ENCODE measurements at places on chromosomes 2 and 18.

GRCh38 chr2:159684796-159685195 is 27.5 kb upstream of the MARCHF7 start:
- no peak for DNase-seq

DNA sequence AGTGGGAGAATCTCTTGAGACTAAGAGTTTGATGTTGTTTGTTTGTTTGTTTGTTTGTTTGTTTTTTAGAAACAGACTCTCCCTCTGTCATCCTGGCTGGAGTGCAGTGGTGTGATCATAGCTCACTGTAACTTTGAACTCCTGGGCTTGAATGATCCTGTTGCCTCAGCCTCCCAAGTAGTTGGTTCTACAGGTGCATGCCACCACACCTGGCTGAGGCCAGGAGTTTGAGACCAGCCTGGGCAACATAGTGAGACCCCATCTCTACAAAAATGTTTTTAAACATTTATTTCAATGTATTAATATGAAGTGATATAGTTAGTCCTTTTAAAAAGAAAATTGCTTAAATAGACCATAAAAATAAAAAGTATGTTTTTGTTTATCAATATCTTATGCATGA is 35.6 kb downstream of the MAP3K19 start:
- no peak for DNase-seq

DNA sequence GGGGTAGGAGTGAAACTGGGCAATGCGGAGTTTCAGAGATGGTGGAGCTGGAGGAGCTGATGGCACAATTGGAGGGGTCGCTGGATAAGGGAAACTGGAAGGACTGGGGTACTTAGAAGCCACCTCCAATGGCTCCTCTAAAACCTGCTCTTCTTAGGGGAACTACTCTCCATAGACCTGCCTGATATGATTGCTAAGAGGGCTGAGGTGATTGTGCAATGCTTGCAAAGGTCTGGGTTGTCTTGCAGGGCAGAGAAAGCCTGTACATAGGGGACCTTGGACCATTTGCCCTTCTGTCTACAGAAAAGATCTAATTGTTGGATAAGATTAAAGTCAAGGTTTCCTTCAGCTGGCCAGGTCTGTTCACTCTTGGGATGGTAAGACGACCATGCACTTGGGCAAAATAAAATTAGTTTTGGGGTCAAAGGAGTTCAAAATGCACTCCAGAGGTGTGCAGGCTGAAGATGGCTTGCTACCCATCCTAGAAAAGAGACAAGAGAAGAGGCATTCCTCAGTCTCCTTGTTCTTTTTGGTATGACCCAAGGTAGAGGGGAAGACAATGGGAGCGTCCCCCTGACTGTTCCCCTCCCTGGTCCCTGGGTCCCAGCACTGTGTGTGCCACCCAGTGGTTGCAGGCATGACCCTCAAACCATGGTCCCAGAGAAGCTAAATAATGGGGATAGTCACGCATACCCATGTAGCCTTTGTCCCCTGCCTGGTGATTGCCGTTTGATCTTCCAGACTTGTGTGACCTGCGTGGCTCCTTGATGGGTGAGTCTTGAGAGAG is 41.1 kb downstream of the STK17B start:
- DNase-seq, result peak; percentile 65

DNA sequence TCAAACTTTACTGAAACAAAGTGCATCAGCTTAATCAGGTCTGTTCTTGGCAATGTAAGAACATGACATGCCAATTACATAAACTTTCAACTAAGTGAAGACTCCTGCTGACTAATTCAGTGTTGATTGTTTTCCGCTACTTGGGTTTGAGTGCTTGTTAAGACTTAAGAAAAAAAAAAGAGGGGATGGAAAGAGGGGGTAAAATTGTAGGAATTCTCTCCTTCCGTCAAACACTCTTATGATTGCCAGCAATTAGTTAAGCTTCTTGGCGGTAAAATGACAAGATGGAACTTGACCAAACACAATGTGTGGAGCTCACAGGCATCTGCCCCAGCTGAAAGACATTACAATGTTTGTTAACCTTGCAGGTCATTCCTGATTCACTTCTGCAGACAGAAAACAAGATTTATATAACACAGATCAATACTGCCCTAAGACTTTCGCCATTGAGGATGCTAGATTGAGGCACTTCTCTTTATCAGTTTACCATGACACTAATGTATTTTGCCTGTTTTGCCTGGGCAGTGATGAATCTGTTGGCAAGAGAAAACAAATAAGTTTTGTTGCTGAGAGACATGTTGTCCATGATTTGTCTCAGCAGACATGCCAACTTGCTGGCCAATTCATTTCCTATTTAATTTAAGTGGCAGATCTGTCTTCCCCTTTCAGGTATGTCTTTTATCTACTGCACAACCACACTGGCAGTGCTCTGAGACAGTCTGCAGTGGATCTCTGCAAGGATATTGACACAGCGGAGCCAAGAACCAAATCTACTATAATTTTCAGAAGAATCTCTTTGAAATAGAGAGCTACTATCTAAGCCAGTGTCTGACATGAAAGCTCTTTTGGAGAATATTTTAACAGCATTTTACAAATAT is 410.0 kb upstream of the KCNH7 start:
- no peak for DNase-seq

DNA sequence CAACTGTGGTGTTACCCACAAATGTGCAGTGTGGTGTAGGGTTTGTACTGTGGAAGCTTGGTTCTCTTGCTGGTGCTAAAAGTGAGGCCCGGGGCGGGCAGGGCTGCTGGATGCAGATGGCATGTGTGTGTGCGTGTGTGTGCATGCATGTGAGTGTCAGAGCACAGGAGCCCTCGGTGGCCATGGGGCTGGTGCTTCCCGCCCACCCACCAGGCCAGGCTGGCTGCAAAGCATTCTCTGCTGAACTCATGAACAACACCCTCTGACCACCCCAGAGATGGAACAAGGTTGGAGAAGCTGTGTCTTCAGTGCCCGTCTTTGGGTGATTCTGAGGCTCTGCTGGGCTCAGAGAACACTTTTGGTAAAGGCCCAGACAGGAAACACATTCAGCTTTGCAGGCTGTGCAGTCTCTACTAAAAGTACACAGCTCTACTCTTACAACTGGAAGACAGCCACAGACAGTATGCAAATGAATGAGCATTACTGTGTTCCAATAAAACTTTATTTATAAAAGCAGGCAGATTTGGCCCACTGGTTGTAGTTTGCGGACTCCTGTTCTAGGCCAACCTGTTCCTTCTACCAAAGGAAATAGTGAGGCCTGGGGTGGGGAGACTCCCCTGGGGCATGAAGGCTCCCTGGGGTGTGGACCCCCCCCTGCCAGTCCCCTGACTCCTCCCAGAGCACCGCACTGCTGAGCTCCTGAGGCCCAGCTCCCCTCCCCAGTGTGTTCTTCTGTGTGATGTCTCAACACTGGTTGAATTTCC is 225.3 kb upstream of the HDAC4 start:
- DNase-seq, result no peak

GRCh38 chr18:48548011-48548771 is 9.4 kb downstream of the CTIF start:
- DNase-seq, result no peak

- DNase-seq, result no peak
Observed at GRCh38 chr2:133768658-133769435, 200.6 kb upstream of the NCKAP5 start.

- DNase-seq, result no peak
Observed at GRCh38 chr18:4096486-4096885, 358.6 kb downstream of the DLGAP1 start.

- no peak for DNase-seq
Observed at GRCh38 chr2:98809878-98810587, 79.1 kb upstream of the MGAT4A start.

DNA sequence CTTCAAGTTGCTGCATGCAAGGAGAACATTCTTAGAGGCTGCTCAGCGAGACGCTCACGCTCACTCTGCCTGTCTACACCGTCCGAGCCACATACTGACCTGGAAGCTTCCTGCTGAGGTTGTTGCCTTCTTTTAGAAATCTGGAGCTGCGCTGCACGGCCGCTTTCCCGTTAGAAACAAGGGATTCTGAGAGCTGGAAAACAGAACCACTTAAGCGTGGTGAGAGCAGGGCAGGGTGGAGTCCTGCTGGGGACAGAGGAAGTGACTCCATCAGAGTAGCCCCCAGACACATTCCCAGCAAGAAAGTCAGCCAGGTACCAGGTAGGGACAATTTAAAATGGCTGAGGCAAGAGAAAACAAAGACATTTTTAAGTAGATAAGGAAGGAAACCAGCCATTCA is 135.2 kb downstream of the LAMA1 start:
- no peak for DNase-seq

- DNase-seq, result no peak
Observed at GRCh38 chr2:25817630-25818029, 60.7 kb downstream of the ASXL2 start.

GRCh38 chr18:38305961-38306360 is 740.4 kb upstream of the CELF4 start:
- DNase-seq, result no peak

DNA sequence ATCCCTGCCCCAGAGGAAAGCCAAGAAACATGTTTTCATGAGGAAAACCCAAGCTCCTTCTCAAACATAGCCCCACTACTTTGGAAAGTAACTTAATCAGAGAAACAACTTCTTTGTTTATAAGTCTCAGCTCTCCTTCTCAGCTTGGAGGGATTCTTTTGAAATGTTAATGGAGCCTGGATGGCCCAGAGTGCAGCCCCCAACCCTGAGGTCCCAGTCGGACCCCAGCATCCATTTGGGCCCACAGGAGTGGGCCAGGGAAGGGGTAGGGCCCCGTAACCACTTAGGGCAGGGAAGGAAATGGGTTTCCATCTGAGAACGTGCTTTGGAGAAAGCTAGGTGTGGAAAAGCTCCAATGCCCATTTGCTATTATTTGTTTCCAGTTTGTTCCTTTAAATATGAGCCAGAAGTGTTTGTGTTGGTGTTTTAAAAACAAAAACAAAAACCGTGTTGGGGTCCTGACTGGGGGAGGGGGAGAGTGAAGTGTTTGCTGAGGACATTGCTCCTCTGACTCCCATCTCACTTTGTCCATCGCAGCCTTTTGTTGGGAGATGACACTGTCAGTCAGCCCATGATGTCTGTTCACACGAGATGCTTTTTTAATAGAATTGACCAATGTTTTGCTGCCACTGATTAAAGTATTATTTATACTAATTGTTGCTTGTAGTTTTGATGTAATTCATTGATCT is 1.6 kb upstream of the HOXD3 start:
- no peak for DNase-seq

Data from stimulated activated naive CD8-positive, alpha-beta T cell treated with anti-CD3 and anti-CD28 coated beads, Interleukin-15, Interleukin-2, amounts not matched to agents 100 U/mL and 50 U/mL, for 24 hours (primary cell).